Motor neuron (in vitro differentiated cells): ENCODE measurements at places on chromosomes 7 and 10. TPM values are rescaled to one million over a fixed set of nuclear protein-coding genes. Genes with fewer than 3 reads are reported as not detected.

The AKAP9 gene
- 84.4 and 89.2 TPM in 2 replicates for total RNA-seq

The GLCCI1 gene
- total RNA-seq, result 46.0 and 46.7 TPM in 2 replicates

DNA sequence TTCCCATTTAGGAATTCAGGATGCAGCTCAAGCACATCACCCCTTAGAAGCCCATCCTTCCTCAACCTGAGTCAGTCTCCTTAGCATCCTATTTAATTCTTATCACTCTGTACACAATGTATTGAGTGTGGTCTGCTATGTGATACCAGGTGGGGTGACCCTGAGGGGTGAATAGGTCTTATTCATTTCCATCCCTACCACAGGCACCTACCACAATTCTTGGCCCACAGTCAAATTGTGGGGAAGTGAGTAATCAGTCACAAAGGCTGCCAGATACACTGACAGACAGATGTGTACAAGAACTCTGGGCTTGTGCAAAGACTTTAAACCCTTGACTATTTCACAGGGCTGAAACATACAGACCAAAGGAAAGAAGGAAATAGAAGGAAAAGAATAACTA is 560.5 kb downstream of the PARD3 start:
- ATAC-seq, result no peak

GRCh38 chr10:1425879-1426278 is 311.4 kb downstream of the ADARB2 start:
- no peak for ATAC-seq

DNA sequence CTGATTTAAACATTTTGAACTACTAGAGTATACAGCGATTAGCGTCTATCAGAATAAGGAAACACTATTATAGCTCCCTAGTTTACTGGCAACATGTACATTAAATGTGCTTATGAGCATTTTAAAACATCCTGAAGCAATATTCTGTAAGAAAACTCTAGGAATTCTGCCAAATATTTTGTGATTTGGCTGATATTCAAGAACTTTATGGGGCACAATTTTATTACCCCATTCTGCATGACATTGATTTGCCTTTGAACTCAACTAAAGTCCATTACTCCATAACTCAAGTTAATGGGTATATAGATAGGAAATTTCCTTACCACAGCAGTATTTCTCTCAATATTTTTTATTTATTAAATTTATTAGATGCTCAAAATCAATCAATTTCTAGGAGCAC is 369.9 kb upstream of the KCND2 start:
- ATAC-seq, result no peak

GRCh38 chr7:18667466-18667865 is 171.9 kb downstream of the HDAC9 start:
- peak; percentile 42 for ATAC-seq

GRCh38 chr7:22722536-22723180 is 4.3 kb upstream of the IL6 start:
- ATAC-seq, result no peak

The SH2D4B gene
- total RNA-seq, result 0.14 and 0.22 TPM in 2 replicates

The GRID2IP gene
- total RNA-seq, result 0.21 and 0.23 TPM in 2 replicates

The ARID5B gene
- 53.4 and 55.6 TPM in 2 replicates for total RNA-seq

GRCh38 chr10:59793919-59794318 is 40.7 kb upstream of the MRLN start:
- ATAC-seq, result no peak

The CALCR gene
- 0.10 TPM in 1 of 2 replicates, not detected in the other for total RNA-seq

DNA sequence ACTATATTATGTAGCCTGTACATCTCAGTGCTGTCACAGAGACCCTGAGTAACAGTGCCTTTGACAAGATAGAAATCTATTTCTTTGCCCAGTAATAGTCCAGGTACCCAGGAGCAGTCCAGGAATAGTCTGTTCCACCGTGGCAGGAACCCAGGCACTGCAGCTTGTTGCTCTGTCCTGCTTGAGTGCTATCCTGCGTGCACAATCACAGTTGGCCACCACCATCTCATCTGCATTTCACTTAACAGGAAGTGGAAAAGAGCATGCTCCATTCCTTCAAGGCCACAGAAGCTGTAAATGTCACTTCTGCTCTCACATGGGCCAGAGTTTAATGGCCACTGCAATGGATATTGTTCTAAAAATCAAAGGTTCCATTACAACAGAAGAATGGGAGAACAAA is 61.5 kb upstream of the PRR15 start:
- no peak for ATAC-seq

The LRMDA gene
- 0.85 and 2.7 TPM in 2 replicates for total RNA-seq

DNA sequence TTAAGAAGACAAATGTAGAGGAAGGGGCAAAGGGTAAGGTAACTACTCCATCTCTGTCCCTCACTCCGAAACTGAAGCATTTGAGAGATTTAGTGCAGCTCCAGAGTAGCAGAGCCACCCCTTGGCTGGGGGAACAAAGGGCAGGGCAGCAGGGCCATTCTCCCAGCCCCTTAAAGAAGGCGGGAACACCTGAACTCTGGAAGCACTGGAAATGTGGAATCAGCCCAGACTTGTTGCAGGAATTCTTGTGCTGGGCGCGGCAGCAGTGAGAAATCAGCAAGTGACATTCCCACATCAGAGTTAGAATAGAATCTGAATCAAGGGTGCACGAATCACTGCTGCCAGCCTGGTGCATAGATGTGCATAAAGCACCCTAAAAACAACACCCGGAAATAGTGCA is 34.4 kb upstream of the GRM8 start:
- no peak for ATAC-seq

GRCh38 chr7:32206987-32207386 is 136.8 kb upstream of the PDE1C start:
- no peak for ATAC-seq

The PKD2L1 gene
- total RNA-seq, result 0.36 TPM in 1 of 2 replicates, not detected in the other

The SPDYE5 gene
- 0.59 and 0.76 TPM in 2 replicates for total RNA-seq

The NT5C3A gene
- total RNA-seq, result 44.4 and 52.1 TPM in 2 replicates

The LRRD1 gene
- 0.33 and 0.69 TPM in 2 replicates for total RNA-seq

DNA sequence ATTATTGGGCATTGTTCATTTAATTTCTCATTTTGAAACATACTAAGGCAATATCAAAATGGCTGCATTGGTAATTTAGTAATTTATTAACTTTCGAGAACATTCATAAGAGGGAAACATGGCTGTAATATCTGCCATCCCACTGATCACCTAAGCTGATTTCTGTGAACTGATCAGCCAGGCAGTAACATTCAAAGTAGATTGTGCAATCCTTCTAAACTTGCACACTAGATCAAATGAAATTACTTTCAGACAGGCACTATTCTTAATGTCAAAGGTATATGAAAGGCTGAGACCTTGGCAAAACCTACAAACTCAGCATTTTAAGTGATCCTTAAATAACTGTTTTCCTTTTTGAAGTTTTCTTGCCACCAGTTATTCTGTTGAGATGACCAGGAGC is 290.7 kb downstream of the CACNA2D1 start:
- ATAC-seq, result no peak

- no peak for ATAC-seq
Observed at GRCh38 chr7:33965183-33965744, 59.9 kb downstream of the BMPER start.

The PCDH15 gene
- total RNA-seq, result 3.6 TPM in 2 replicates

GRCh38 chr7:138581065-138581464 is 120.1 kb downstream of the SVOPL start:
- no peak for ATAC-seq

- ATAC-seq, result peak; percentile 50
Observed at GRCh38 chr7:8390262-8390626, 43.2 kb upstream of the NXPH1 start.
